GM18507 (cell line): ENCODE measurements at places on chromosomes 12 and 14.

GRCh38 chr14:33808187-33808586 lies 142.7 kb downstream of the EGLN3 start:
- DNase-seq: no peak

GRCh38 chr14:94562022-94562421 lies 780 bp downstream of the SERPINA4 start:
- no peak for DNase-seq

GRCh38 chr14:68957775-68958174 lies 21.3 kb downstream of the ACTN1 start:
- DNase-seq: no peak

DNA sequence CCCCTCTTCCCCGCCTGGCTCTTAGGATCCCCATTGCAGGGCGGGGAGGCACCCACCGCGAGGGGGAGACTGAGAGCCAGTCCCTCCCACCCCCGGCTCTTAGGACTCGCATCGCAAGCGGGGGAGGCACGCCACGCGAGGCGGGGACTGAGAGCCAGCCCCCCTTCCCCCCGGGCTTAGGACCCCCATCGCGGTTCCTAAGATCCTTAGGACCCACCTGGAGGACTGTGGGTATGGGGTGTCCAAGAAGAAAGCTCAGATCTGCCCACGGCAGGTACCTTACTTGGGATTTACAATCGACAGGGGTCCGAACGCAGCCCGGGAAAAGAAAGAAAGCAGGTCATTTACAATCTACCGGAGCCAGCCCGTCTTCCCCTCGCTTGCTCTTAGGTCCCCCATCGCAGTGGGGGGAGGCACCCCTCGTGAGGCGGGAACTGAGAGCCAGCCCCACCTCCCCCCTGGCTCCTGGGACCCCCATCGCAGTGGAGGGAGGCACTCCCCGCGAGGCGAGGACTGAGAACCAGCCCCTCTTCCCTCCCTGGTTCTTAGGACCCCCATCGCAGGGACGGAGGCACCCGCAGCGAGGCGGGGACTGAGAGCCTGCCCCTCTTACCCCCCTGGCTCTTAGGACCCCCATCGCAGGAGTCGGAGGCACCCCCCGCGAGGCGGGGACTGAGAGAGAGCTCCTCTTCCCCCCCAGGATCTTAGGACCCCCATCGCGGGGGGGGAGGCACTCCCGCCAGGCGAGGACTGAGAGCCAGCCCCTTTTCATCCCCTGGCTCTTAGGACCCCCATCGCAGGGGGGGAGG lies 43.7 kb downstream of the DDX11 start:
- DNase-seq: no peak

GRCh38 chr12:89206390-89206789 lies 145.9 kb downstream of the DUSP6 start:
- DNase-seq: no peak

- DNase-seq: no peak
These were observed 85.8 kb downstream of the KIAA0586 start for GRCh38 chr14:58513272-58513671.

GRCh38 chr12:49972129-49972528 lies 618 bp upstream of the AQP6 start:
- no peak for DNase-seq

- no peak for DNase-seq
These were observed 7.6 kb downstream of the TECPR2 start for GRCh38 chr14:102370305-102370809.

DNA sequence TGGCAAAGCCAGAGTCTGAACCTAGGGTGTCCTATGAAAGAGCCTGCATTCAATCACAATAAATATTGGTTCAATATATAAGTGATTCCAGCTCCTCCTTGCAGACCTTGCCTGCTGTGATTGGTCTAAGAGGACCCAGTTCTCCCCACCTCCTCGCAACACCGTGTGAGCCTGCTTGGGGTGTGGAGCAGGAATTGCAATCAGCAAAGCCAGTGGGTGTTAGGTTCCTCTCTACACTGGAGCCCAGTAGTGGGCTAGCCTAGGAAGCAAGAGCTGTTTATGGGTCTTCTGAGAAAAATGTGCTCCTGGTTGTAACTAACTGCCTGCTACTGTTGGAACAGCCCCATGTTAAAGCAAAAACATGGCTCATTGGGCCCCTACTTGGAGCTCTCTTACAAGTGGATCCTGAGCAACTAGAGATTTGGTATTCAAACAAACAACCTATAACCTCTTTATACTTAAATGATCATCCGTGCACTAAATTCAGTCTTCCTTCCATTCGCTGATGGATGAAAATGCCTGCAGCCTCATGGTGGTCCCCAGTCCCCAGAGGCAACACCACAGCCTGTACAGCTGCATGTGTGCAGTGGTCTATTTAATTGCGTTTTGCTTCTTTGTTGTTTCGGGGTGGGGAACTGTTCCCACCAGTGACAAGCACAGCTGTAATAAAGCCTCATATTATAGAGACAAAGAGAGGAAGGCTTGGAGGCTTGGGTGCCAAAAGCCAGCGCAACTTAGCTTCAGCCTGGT lies 3.7 kb upstream of the SELPLG start:
- no peak for DNase-seq

GRCh38 chr14:70810621-70811020 lies 1.3 kb upstream of the MAP3K9 start:
- DNase-seq: no peak

GRCh38 chr12:122200541-122201175 lies 2.9 kb upstream of the B3GNT4 start:
- no peak for DNase-seq

- DNase-seq: no peak
These were observed 56.9 kb downstream of the GPR137C start for GRCh38 chr14:52609445-52610044.

DNA sequence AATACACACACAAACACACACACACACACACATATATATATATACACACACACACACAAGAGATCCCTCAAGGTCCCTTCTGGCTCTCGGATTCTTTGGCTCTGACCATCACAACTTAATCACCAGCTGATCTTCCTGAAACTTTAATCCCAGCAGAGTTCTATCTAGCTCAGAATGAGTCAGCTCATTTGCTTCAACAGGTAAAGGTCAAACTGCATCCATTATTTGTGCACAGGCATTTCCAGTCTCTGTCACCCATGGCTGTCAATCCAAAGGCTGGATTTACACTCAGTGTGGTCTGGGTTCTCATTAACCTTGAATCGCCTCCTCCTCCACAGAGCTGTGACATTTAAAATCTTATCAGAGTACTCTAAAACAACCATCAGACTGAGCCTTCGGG lies 113.3 kb upstream of the TMPO start:
- no peak for DNase-seq

GRCh38 chr14:100788942-100789341 lies 37.0 kb upstream of the MEG3 start:
- no peak for DNase-seq

GRCh38 chr12:53045696-53046045 lies 4.2 kb upstream of the TNS2 start:
- DNase-seq: no peak

DNA sequence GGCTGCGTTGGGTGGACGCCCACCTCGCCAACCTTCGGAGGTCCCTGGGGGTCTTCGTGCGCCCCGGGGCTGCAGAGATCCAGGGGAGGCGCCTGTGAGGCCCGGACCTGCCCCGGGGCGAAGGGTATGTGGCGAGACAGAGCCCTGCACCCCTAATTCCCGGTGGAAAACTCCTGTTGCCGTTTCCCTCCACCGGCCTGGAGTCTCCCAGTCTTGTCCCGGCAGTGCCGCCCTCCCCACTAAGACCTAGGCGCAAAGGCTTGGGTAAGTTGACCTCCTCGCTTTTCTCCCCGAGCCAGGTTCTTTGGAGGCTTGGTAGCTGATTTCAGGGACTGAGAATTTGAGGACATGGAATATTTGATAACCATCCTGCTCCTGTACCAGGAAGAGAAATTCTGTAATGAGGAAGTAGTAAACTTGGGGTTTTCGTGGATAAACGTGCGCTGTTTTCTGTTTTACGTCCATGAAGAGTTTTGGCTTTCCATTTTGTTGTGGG lies 530 bp downstream of the APAF1 start:
- DNase-seq: no peak

DNA sequence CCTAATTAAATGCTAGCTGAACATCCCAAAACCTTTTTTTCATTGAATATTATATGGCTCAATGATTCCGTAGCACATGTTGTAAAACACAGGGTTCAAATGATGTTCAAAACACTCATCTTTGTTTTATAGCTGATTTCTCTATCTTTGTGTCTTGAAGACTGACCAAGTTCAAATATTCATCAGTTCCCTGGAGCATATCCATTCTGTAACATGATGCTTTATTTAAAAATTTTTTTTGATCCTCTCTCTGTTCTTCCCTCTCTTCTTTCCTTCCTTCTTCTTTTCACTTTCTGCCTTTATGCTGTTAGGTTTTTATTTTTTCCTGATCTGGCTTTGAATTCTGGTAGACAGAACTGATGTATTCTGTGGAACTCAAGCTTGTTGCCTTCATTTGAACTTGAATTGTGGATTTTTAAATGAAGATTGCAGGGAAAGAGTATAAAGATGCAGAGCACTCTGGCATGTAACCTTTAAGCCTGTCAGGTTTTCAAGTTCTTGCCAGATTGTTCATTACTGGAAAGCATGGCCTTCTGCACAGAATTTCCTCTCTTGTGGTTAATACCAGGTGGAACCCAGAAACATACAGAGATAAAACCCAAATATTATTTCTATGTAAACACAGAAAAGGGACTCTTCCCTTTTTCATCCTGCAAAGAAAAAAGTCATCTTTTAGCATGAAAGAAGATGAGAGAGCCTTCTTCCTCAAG lies 39.5 kb downstream of the PROX2 start:
- DNase-seq: no peak

GRCh38 chr12:20434996-20435395 lies 66.7 kb downstream of the PDE3A start:
- DNase-seq: no peak

- DNase-seq: no peak
These were observed 112.2 kb upstream of the FKBP4 start for GRCh38 chr12:2682296-2683251.

DNA sequence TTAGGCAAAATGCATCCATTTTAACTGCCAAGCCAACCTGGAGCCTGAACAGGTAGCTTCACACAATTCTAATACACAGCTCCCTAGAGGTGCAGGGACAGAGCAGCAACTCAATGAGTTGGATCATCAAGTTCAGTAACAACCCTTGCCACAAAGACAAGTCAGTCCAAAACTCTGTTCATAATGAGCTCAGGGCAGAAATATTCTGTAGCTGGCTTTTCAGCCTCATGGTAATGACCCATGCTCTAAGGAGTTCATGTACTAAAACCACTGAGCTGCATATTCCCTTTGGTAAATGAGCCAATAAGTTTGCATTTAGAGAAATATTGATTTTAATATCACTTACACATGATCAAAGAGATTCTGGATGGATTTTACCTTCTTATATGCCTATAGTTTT lies 316.1 kb downstream of the SEC23A start:
- DNase-seq: no peak

DNA sequence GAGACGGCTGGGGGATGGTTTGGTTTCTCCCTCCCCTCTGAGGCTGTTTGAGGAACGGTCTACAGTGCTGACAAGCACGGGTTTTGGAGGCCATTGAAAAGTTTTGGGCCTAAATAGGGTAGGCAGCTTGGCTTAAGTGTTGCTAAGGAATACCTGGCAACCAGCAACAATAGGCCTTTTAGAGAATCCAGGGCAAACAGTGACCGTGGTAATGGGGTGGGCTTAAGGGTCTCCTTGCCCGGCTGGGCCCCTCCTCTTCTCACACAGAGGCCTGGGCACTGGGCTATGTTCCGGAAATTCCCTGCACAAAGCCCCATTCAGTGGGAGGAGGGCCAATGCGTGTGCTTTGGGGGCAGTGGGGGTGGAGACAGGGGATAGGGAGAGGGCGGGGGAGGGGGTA lies 55.4 kb downstream of the ASCL1 start:
- no peak for DNase-seq

- no peak for DNase-seq
These were observed 612.5 kb downstream of the FSCB start for GRCh38 chr14:43894534-43894933.

DNA sequence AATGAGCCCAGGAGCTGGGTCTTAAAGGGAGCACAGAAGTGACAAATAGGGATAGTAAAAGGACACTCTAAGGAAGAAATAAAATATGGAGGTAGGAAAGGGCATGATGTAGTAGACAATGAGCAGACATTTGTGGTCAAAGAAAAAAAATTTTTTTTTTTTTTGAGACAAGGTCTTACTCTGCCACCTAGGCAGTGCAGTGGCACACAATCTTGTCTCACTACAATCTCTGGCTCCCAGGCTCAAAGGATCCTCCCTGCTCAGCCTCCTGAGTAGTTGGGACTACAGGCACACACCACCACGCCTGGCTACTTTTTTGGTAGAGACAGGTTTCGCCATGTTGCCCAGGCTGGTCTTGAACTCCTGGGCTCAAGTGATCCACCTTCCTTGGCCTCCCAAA lies 8.5 kb downstream of the FKBP3 start:
- DNase-seq: no peak

DNA sequence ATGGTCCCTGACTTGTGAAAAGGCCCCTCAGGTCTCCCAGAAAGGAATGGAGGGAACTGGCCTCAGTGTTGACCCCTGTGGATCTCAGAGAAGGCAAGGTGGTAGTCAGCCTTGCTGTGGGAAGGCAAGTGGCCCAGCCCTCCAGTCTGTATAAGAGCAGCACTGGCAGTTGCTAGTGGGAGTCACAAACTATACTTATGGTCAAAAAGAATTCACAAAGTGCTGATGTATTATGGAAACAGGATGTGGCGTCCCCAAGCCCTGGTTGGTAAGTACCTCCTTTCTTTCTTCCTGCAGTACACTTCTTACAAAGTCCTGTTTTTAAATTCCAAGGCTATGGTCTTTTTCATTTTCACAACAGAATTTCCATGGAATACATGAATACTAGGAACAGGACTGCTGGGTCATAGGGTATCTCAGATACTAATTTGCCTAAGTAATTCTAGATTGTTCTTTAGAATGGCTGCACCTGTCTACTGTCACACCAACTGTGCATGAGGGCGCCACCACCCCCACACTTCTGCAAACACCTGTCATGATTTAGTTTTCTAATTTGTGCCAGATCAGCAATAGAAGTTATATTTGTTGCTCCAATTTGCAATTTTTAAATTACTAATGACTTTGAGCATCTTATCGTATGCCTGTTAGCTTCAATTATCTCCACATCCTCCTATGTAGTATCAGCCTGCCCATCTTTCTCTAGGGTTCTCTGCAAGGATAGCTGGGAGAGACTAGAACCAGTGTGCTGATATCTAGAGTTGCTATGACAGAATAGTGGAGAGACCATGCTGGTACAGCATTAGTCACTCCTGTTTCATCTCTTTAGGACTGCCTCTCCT lies 40.7 kb upstream of the TMEM263 start:
- DNase-seq: no peak
